ENCODE measurements at places on chromosomes 4 and X.

GRCh38 chrX:109374262-109374960, 107.5 kb downstream of the GUCY2F start:
- no peak for DNase-seq

- peak; percentile 15 for DNase-seq
These were observed 10.9 kb upstream of the NALF2 start for GRCh38 chrX:69493193-69493592.

DNA sequence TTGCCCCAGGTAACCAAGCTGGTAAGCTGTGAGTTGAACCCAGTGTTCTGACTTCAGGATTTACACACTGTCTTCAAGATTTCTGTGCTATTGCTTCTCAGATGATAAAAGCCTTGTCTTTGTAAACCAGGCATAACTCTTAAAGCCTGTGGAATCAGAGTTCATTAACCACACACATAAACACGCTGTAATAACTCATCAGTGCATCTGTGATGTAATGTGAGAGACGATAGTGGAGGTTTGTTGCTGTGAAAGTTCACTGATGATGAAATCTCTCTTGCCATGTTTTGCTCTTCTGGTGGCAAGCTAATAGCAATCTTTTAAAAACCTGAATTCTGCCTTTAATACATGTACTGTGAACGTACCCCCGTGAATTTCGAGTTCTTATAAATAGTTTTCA, 41.5 kb downstream of the CLCN4 start:
- no peak for DNase-seq

DNA sequence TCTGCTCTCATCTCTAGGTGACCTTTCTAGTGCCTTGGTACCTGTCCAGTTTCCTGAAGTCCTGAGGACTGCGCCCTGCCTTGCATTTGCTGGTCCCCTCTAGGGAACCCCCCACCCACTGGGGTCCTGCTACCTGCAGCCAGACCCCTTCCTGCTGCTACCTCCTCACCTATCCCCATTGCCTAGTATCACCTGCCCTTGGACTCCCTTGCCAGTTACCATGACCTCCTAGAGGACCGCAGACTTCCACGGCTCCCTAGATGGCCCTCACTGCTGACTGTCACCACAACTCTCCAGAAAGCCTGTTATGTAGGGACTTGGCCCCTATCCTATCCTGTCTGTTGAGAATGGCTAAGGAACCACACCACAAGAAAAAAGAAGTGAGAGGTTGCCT, 166.6 kb downstream of the EFNB1 start:
- no peak for DNase-seq

DNA sequence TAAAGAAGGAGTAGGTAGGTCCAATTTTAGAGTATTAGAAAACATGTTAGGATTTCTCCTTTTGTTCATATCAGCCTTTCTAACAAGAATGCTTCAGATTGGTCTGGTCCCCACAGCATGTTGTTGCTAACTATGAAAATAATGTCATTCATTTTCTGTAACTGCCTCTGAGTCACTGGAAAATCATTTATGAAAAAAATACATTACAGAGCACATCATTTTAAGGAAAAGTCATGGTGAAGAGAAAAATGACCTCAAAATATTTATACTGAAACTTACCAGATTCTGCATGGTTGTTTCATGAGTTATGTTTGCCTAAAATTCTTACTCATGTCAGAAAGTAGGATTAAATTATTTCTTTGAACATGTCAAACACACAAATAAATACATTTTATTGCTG, 35.2 kb downstream of the DTHD1 start:
- DNase-seq = no peak

DNA sequence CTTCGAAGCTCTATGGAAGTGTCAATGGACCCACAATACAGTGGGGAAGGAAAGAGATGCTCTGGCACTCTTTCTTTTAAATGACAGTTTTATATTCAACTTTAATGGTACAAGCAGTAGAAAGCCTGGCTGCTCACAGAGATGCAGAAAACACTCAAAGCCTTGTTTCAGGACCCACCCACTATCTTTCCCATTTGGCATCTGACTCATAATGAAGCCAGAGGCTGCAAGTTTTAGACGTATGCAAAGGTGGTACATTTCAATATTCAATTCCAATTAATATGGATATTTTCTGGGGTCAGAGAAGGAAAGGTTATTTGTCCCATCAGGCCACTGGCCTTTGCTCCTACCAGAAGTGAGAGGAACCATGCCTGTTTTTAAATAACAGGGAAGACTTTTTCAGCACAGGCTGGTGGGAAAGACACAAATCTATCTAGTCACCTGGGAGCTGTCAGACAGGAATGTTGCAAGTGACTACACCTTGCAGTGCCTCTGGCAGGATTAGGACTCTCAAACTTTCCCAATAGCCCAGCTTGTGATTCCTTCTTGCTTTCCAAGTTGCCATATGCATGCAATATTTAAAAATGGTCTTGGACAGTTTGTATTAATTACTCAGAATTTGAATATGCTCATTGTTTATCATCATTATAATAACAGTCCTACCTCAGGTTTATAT, 70.0 kb upstream of the RAB40AL start:
- DNase-seq = no peak

GRCh38 chr4:140092094-140092851, 61.7 kb downstream of the MAML3 start:
- DNase-seq = no peak

- no peak for DNase-seq
These were observed 315.2 kb downstream of the PCDH10 start for GRCh38 chr4:133464311-133464710.

- DNase-seq = no peak
These were observed 142.5 kb downstream of the PPARGC1A start for GRCh38 chr4:23747281-23747735.

DNA sequence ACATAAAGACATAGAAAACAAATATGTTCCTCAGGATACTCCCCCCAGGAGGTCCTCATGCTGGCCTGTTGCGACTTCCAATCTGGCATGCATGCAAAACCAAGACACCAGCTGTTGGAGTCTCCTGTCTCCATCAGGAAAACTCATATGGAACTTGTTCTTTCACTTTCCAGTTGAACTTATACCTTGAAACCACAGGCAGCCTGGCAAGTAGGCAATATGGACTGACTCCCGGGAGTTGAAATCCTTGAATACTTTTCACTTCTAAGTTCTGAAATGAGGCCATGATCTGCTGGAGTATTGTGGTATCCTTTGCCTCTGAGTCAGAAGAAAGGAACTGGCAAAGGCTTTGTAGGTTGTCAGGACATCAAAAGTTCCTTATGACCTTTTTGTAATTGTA, 444.2 kb downstream of the IDS start:
- DNase-seq = no peak

Data from CD4-positive, alpha-beta T cell treated with Interleukin-15 for 4 hours (primary cell).